Muscle of arm (tissue), 14 donors: ENCODE measurements at places on chromosomes 6 and 20. TPM values are rescaled to one million over a fixed set of nuclear protein-coding genes. Genes with fewer than 3 reads are reported as not detected.

TAGAP gene
- 0.73 TPM for polyA plus RNA-seq

C20orf202 gene
- 0.48 TPM for polyA plus RNA-seq

NRSN1 gene
- not detected for polyA plus RNA-seq

GID8 gene
- 28.3 TPM for polyA plus RNA-seq

DNA sequence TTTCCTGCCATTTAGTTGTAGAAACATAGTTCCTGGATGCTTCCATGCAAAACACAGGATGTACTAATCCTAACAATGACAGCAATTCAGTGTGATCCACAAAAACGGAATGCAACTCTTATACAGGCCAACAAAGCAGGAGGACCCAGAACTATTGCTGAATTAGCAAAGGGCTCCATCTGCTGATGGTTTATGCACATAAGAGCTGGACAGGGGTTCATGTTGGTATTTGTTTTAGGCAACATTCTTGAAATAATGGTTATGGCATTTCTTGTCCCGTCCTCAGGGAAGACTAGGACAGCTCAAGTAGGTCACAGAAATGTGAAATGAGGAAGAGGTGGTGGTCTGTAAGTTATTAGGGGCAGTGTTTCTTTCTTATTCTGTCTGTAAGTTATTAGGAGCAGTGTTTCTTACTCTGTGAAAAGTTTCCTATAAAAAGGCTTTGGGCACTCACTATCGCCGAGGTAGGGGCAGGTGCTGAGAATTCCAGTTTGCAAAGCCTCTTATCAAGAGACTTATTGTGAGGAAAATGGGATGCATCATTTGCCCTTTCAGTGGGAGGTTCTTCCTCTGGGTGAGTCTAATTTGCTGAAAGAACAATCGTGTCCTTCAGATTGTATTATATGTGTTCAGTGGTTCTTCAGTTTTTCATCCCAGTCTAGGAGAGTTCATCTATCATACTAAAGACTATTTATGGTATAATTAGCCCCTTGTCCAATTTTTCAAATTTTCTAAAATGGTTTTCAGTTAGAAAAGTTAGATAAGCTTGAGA, 171.1 kb downstream of the MCHR2 start:
- DNase-seq, result peak; percentile 4

- no peak for DNase-seq
Measured at GRCh38 chr6:27562027-27562410, 89.1 kb upstream of the ZNF184 start.

- no peak for DNase-seq
Measured at GRCh38 chr20:24662322-24662721, 192.9 kb downstream of the SYNDIG1 start.

DNA sequence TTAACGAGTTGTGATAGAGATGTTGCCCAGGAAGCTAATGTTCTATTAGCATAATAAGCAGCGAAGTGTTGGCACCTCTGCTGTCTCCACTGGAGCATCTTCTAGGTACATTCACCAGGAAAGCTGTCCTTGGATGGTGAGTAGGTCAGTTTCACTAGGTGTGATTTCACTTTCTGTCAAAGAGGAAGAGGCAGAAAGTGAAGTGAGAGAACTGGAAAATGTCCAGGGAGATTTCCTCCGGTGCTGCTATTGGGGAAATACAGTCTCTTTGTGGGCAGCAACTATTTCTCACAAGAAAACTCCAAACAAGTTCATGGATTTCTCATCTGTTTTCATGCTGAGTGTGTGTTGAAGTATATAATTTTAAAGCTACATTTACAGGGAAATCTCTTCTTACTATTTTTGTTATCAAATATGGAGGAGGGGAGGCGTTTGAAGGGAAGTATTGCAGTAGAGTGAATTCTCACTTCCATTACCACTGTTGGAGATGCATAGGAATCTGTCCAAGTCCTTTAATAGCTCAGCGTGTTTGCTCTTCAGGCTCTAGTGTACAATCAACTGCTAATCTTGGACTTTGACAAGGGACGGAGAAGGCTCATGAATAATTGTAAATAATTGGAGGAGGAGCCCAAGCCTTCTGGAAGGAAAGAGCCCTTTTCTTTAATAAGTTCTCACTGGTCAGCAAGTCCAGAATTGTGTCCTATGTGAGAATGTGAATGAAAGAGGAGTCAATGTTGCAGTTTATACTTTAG, 16.1 kb upstream of the TSBP1 start:
- no peak for DNase-seq
